ENCODE measurements at places on chromosomes 6 and 20.

GRCh38 chr6:8236956-8237355, 134.6 kb upstream of the EEF1E1 start:
- no peak for DNase-seq

DNA sequence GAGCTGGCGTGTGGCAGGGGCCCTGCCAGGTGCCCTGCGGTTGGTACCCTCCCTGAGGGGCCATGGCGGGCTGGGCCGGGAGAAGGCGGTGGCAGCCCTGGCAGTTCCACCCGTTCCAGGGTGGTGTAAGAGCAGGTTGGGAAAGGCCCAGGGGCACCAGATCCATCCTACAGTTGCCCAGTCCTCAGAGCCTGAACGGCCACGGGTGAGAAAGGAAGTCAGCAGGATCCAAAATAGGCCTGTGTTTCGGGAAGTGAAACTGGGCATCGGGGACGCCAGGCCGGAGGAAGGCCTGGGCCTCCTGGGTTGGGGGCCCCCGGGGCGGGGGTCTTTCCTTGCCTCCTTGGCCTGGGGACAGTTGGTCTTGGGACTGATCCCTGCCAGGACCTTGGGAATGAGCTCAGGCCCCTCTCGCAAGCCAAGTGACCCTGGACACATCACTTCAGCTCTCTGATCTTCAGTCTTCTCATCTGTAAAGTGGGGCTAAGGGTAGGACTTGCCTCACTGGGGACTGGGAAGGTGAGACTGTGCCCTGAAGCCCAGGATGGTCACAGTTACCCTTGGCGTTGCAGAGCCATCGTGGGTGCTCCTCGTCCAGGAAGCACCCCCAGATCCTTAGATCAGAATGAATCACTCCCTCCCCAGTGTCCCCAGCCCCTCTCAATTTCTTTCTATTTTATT, 18.1 kb upstream of the NOL4L start:
- DNase-seq, result no peak

DNA sequence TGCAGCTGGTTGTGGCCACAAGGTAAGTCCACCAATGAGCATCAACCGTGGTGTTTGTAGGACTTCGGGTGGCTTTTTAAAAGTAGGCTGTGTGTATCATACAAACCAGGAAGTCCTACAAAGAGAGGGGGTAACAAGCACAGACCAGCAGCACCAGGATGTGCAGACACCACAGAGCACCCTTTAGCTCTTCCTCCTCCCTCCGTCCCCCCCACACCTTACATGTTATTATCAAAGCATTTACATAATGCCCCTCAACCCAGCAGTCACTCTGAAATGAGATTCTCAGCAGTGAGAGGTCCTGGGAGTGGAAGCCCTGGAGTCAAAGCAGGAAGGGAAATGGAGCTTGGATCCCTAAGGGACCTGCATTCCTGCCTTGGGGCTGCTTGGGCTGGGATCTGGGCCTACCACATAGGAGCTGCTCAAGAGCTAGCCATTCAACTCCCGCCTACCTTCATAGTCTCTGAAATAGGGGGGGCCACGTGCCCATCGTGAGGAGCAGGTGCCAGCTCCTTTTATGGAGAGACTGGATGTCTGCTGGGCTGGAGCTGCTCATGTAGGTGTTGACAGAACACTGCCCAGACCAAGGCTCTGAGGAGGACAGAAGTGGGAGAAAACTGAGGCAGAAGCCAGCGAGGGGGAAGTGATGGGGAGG, 90.6 kb downstream of the PSMB1 start:
- no peak for DNase-seq

DNA sequence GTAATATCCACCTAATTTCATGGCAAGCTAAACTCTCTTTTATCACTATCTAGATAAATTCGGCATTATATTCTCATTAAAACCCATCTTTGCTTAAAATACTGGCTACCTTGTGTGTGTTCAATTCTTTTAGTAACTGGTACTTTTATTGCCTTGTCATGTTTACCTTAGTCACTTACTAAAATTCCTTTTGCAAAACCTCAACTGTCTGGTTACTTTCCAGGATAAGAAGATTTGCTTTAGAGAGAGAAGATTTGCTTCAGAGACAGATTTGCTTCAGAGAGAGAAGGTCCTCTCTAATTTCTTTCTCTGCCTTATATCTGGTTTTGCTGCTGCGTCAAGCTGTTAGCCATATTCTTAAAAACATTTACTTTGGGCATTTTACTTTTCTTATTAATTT, 151.5 kb upstream of the MLIP start:
- DNase-seq, result no peak

- no peak for DNase-seq
These were observed 979.8 kb upstream of the CITED2 start for GRCh38 chr6:140354296-140354695.

GRCh38 chr6:48213076-48213788, 102.2 kb upstream of the PTCHD4 start:
- DNase-seq, result no peak

DNA sequence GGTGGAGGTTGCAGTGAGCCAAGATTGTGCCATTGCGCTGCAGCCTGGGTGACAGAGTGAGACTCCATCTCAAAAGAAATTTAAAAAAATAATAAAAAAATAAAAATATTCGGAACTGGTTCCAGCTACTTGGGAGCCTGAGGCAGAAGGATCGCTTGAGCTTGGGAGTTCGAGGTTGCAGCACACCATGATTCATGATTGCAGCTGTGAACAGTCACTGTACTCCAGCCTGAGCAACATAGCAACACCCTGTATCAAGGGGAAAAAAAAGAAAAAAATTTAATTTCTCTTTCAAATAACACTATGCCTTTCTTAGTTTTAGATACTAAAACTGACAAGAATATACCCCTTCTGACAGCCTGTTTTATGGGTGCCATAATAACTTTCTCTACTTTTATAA, 10.5 kb downstream of the KDM1B start:
- no peak for DNase-seq

DNA sequence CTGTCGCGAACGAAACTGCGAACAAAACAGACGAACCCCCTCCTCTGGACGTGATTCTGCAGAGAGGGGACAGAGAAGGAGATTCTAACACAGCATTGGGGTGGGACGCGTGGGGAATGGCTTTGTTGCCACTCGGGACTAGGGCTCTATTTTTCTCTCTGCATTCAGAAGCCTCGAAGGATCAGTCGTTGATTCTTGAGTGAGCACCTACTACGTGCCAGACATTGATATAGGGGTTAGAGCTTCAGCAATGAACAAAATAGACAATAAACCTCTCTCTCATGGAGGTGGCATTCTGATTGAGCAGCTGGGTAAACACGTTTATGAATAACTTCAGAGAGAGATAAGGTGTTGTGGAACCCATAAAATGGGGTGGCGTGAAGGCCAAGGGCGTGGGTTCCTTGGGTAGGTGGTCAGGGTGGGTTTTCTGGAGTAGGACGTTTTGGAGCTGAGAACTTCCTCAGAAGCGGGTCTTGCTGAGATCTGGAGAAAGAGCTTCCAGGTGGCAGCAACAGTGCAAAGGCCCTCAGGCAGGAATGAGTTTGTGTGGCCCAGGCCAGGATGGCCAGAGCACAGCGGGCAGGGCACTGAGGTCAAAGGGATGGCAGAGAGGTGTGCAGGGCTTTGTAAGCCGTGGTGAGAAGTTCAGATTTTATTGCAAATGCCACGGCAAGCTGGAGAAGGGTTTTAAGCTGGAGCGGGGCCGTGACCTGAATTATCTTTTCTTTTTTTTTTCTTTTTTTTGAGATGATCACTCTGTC, 884 bp downstream of the SLC2A10 start:
- no peak for DNase-seq

DNA sequence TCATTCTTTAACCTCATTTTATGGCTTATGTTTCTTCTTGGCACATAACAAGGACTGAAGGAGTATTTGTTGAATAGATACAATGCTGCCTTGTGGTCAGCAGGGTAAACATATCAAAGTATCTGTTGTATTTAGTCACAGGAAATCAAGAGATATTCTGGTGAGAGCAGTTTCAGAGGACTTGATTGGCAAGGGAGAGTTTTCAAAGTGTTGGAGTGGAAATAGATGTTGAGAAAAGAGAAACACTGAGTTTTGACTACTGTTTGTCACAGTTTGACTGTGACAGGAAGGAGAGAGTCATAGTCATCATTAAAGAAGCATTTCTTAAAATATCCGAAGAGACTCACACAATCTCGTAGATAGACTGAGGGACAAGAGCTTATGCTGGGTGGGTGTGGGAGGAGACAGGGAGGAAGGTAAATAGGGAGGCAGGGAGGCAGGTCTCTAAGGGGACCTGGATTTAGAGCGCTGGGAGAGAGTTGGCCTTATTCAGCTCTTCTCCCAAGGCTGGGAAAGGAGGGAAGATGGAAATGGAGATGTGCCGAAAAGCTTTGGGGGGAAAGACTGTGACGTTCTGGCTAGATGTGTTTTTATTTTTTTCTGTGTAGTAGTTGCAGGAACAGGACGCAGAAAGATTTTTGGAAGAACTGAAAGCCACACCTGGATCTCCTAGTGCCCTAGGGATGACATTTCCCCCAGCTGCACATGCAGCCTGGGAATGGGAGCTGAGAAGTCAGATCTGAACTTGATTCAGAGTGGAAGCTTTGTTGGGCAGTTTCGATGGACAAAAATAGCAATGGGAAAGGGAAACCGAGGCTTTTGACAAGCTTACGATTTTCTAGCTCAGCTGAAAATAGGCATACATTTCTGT, 65.0 kb upstream of the IFNGR1 start:
- no peak for DNase-seq

GRCh38 chr6:10555625-10556309, 34.6 kb downstream of the GCNT2 start:
- DNase-seq, result no peak

- no peak for DNase-seq
These were observed 16.5 kb downstream of the GLO1 start for GRCh38 chr6:38686270-38687042.

GRCh38 chr20:63002511-63002910, 4.3 kb downstream of the BHLHE23 start:
- DNase-seq, result no peak

- no peak for DNase-seq
These were observed 7.4 kb upstream of the CCDC167 start for GRCh38 chr6:37507077-37507476.

DNA sequence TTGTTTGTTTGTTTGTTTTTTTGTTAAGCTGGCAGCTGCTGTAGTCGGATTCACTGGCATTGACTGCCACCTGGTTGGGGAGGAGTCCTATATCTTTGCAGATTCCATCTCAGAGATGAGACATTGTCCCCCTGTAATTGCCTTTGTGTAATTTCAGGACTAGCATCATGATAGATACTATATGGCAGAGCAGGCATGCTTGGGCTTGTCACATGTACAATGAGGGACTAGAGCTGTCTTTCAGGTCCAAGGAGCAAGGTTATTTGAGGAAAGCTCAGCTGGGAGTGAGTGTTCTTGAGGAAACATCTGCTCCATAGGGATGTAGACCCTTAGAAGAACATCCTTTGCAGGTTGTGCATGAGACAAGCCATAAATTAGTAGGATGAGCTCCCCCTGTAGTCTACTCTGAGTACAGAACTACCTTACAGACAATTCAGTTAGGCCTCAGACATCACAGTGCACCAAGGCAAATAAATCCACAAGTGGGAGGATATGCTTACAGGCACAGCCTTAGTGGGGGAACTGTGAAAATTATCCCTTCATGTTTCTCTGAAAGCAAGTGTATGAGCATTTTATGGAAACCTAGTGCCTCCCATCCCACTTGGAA, 62.1 kb downstream of the BMP2 start:
- no peak for DNase-seq

- DNase-seq, result no peak
These were observed 434.3 kb upstream of the IMPG1 start for GRCh38 chr6:76506808-76507207.

- no peak for DNase-seq
These were observed 70.7 kb downstream of the MYB start for GRCh38 chr6:135251498-135252441.

GRCh38 chr6:109705258-109705657, 14.2 kb downstream of the FIG4 start:
- peak; percentile 31 for DNase-seq

DNA sequence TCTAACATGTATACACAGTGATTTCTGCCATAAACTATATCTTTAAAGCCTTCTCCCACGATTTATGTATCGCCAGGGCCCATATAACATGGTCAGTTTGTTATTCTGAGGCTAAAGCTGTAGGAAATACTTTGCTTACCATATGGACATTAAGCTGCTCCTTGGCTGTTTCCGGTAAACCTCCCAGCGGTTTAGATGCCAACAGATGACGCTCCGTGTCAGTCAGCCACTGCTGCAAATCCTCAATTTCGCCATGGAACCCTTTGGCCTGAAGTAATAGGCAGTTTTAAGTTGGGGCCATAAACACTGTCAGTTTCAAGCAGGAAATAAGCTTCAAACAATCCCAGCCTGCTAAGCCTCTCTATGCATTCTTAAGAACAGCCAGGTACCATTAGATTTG, 145.4 kb downstream of the DST start:
- DNase-seq, result no peak

DNA sequence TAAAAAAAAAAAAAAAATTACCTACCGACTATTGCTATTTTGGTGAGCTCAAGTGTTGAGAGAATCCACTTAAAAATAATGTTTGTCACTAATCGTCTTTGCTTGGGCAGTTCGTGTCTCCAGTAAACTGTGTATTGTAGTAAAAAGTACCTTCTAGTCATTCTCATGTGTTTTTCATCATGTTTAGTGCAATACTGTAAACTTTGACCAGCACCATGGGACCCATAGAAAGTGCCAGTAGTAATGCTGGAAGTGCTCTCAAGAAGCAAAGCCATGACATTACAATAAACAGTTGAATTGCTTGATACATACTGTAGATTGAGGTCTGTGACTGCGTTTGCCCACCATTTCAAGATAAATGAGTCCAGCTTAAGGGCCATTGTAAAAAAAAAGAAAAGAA, 395.2 kb downstream of the BCKDHB start:
- DNase-seq, result no peak

- peak; percentile 55 for DNase-seq
These were observed at the start of gene TAB2 for GRCh38 chr6:149317644-149318571. Gene TAB2, plus strand, starts transcription at chr6:149317712. Its CDS starts 52,286 bp downstream, at chr6:149369998.

DNA sequence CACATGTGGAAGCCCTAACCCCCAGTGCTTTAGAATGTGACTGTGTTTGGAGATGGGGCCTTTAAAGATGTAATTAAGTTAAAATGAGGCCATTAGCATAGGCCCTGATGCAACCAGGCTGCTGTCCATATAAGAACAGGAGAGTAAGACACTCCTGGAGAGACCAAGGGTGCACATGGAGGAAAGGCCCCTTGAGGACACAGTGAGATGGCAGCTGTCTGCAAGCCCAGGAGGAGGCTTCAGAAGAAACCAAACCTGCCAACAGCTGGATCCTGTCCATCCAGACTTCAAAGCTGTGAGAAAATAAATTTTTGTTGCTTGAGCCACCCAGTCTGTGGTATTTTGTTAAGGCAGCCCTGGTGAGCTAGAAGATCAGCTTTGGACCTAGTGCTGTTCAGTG, 16.8 kb upstream of the SNRPB2 start:
- no peak for DNase-seq

DNA sequence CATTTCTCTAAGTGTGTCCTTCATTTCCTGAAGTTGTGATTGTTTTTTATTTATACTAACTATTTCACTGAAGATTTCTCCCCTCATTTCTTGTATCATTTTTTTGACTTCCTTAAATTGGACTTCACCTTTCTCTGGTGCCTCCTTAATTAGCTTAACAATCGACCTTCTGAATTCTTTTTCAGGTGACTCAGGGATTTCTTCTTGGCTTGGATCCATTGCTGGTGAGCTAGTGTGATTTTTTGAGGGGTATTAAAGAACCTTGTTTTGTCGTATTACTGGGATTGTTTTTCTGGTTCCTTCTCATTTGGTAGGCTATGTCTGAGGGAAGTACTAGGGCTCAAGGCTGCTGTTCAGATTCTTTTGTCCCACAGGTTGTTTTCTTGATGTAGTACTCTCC, 92.8 kb downstream of the ESR1 start:
- no peak for DNase-seq
